Stimulated activated CD4-positive, alpha-beta T cell treated with anti-CD3 and anti-CD28 coated beads, Interleukin-1b, Interleukin-23, amount 100 ng/mL, for 48 hours (primary cell): ENCODE measurements at places on chromosomes 4 and X.

- DNase-seq = no peak
Observed at GRCh38 chrX:133654811-133655210, 239.5 kb upstream of the GPC4 start.

GRCh38 chr4:71607780-71608677, 175.8 kb downstream of the GC start:
- no peak for DNase-seq

DNA sequence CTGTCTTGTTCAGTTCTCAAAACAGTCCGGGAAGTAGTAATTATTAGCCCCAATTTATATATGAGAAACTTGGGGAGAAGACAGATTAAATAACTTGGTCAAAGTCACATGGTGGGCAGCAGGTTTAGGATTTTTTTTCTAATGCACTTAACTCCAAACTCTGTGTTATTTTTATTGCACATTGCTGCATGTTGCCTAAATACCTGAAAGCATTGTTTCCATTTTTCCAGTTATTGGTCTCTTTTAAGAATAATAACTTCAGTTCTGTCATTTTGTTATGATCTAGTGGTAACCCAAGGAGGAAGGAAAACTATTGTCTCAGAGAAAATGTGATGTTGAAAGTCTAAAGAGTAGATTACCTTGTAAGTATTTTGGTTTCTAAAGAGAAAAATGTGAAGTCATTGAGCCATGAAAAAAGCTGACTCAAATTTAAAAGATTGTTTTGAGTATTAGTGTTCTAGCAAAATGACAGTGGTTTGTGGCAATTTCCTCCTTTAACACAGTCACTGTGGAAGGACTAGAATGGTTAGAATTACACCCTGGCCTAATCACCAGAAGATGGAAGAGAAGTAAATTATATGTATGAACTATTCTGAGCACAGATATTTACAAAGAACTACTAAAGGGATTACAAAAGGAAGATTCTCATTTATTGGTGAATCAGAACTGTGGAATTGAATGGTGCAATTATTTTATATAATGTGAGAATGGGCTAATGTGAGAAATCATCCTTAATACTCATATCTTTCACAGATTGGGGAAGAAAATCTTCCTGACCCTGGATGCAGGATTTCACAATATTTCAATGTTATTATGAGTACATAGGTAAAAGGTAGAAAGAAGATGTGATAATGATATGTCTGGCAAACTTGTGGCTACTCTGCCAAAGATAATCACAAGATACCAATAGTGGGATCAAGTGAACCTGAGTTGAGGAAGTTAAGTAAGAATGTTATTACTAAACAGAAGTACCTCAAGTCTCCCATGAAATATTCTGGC, 21.7 kb upstream of the CXCL8 start:
- no peak for DNase-seq

GRCh38 chrX:11395859-11396258, 102.6 kb downstream of the AMELX start:
- no peak for DNase-seq
